SK-N-SH treated with all-trans-retinoic acid at 6 μM for 48 hours (cell line): ENCODE measurements at places on chromosomes 7 and 10.

GRCh38 chr10:113762083-113762482 is 10.6 kb downstream of the PLEKHS1 start:
- ATAC-seq = no peak

GRCh38 chr7:131159961-131160361 is 167.7 kb upstream of the MKLN1 start:
- ATAC-seq = no peak

DNA sequence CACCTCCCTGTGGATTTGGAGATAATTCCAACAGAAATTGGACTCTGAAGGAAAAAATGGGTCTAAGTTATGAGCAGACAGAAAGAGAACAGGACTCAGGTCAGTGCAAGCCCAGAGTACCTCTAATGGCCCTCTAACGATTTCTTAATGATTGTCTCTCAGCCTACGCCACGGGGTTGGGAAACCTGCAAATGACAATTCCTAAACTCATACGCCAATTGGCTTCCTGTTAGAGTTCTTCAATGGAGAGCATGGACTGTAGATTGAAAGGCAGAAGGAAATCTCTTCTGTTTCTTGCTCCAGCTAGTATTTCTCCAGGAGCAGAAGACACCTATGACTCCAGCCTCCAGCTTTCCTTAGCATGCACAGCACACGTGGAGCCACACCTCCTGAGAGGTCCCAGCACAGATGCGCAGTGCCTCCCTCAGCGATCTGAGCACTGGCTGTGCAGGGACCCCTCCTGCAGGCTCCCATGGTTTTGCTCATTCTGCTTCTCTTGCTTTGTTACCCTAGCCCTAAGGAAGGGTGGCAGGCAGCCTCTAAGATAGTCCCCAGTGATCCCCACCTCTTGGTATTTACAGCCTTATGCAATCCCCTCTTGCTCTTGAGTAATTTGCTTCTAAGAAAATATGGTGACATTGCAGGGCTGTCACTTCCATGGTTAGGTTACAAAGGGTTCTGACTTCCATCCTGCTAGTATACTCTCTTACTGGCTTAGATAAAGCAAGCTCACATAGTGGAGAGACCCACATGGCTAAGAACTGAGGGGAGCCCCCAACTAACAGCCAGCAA is 30.1 kb downstream of the DENND11 start:
- no peak for ATAC-seq

GRCh38 chr10:52574697-52575096 is 197.9 kb downstream of the MBL2 start:
- no peak for ATAC-seq

GRCh38 chr7:157814931-157815705 is 478.3 kb downstream of the DNAJB6 start:
- no peak for ATAC-seq

- no peak for ATAC-seq
These were observed 46.5 kb downstream of the ABLIM1 start for GRCh38 chr10:114611617-114612016.

GRCh38 chr7:16055263-16055976 is 365.9 kb downstream of the CRPPA start:
- ATAC-seq = no peak

DNA sequence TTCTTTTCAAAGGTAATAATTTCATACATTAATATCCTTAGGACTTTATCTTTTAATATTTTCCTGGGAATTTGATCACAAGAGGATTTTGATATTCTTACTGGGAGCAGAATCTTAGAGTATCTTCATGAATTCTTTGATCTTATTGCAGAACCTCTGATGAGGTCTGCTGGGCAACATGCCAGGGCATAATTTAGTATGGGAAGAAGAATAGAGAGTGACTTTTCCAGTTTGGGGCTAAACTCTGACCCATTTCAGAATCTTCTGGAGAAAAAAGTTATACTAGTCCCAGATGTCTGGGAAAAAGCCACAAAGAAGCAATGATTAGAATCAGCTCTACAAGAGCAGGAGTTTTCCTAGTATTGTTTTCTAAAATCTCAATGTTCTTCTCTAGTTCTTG is 28.0 kb upstream of the RSU1 start:
- ATAC-seq = no peak
